CD4-positive, alpha-beta T cell treated with Interleukin-1 beta for 1 hour (primary cell): ENCODE measurements at places on chromosomes 7 and 10.

DNA sequence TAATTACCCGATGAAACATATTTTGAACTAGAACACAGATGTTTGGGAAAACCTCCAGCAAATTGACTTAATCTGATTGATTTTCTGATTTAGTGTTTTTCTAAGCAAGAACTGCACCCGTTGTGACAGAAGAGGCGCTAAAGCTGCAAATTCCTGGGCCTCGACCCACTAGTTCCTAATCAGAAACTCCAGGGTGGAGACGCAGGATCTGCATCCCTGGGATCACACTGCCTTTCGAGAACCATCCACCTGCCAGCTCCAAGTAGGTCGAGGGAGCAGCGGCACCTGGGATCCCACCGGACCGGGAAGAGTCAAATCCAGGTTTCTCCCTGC, 136.8 kb upstream of the CDCA7L start:
- DNase-seq: no peak

DNA sequence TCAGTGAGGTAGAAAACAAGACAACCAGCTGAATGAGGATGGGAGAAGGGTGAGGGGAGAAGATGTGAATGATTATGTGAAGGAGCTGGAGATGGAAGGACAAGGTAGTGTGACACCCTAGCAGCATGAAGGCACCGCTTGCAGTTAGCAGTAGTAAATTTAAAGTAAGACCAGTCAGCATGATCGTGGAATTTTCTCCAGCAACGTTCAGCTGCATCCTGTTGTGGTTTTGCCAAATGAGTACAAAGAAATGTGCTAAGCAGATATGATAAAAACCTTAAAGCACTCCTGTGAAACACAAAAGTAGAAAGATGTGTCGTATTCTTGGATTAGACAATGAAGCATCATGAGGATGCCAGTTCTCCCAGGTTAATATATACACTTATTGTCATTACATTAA, 34.1 kb upstream of the IFRD1 start:
- DNase-seq: no peak

GRCh38 chr10:50882540-50882983, 2.9 kb downstream of the A1CF start:
- no peak for DNase-seq

GRCh38 chr7:155182406-155182970, 112.4 kb downstream of the HTR5A start:
- no peak for DNase-seq

DNA sequence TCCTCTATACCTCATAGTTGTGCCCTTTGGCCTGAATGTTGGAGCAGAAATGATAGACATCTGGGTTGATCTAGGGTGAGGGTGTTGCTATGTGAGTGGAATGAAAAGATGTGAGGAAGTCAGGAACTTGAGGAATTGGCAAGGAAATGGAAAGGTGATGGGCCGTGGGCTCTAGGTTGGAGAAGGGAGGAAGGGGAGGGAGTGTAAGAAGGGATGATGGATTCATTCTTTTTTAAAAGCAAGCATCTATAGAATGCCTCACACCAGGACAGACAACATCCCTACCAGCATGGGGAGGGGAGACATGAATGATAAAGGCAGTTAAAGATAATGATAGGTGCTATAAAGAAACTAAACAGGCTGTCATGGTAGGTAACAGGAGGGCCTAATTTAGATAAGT, 168.1 kb downstream of the WNT2 start:
- no peak for DNase-seq

GRCh38 chr7:25517906-25518305, 289.6 kb upstream of the NPVF start:
- DNase-seq: no peak

- no peak for DNase-seq
These were observed 135.9 kb downstream of the ADARB2 start for GRCh38 chr10:1601406-1601805.

DNA sequence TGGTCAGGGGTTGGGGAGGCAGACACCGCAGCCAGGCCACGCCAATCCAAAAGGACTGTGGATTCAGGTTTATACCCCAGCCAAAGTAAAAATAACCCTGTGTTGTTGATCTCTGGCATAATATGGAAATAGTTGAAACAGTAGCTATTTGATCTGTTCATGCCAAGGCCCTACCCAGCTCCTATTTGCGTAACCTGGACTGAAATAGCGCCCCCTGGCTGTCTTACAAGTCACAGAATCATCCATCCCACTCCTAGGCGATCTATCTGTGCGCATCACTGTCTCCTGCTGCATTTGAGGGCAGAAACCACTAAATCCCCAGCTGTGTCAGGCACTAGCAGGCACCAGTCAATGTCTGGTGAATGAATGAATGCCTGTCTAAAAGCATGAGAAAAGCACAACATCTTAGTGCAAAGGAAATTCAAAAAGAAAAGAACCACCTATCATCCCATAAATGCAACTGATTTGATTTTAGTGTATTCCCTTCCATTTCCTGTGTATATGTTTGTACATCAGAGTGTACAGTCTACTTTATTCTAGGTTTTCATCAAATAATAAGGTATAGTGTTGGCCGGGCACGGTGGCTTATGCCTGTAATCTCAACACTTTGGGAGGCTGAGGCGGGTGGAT, 160.0 kb downstream of the SLIT1 start:
- DNase-seq: peak; percentile 43

- DNase-seq: no peak
These were observed 35.5 kb downstream of the LAMB1 start for GRCh38 chr7:107967420-107967819.

- no peak for DNase-seq
These were observed 87.0 kb downstream of the AUTS2 start for GRCh38 chr7:69685293-69685631.

DNA sequence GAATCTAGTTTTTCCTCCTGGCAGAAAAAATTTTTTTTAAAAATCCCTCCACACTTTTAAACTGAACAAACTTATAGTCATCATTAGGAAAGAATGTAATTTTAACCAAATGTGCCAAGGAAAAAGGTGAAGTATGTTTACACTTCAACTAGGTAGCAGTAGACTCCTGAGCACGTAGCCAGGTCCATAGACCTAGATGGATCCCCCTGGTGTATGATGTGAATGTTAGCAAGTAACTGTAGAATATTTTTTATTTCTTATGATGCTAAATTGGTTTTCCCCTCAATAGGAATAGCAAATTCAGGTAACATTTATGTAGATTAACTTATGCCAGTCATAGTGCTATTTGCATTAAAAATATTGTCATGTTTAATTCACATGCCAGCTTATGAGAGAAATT, 19.6 kb downstream of the CABCOCO1 start:
- no peak for DNase-seq
